Bronchial epithelial cell (primary cell): ENCODE measurements at places on chromosomes 12 and 14. TPM values are rescaled to one million over a fixed set of nuclear protein-coding genes. Genes with fewer than 3 reads are reported as not detected.

GRCh38 chr14:68476212-68477109 is 316.4 kb downstream of the ZFP36L1 start:
- DNase-seq, result peak; percentile 96

DNA sequence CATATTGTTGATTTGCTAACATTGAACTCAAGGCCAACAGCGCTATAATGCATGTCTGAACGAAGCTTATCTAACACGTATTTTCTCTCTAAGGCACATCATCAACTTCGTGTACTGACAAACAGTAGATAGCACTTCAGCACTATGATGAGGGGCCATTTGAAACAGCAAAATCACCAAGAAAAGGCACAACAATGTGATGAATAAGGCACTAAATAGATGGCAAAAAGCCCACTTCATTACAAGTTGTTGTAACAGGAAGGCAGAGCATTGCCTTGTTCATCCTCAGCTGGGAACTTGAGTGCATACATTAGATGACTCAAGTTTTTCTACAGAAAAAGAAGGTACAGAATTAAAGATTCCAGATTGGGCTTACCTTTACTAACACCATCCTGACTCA is 75.2 kb downstream of the LIN7A start:
- peak; percentile 23 for DNase-seq

GRCh38 chr14:100822532-100823296 is 3.2 kb upstream of the MEG3 start:
- DNase-seq, result no peak

- no peak for DNase-seq
Measured at GRCh38 chr12:122004633-122005071, 17.0 kb upstream of the BCL7A start.

- no peak for DNase-seq
Measured at GRCh38 chr12:59874781-59875180, 279.0 kb downstream of the SLC16A7 start.

GRCh38 chr14:62179367-62180018 is 417.3 kb downstream of the SNAPC1 start:
- peak; percentile 82 for DNase-seq

- no peak for DNase-seq
Measured at GRCh38 chr12:67705394-67706370, 57.1 kb downstream of the DYRK2 start.

- DNase-seq, result no peak
Measured at GRCh38 chr12:94267921-94268471, 119.6 kb downstream of the PLXNC1 start.

GRCh38 chr12:27779416-27779919 is 565 bp upstream of the KLHL42 start:
- DNase-seq, result no peak

DNA sequence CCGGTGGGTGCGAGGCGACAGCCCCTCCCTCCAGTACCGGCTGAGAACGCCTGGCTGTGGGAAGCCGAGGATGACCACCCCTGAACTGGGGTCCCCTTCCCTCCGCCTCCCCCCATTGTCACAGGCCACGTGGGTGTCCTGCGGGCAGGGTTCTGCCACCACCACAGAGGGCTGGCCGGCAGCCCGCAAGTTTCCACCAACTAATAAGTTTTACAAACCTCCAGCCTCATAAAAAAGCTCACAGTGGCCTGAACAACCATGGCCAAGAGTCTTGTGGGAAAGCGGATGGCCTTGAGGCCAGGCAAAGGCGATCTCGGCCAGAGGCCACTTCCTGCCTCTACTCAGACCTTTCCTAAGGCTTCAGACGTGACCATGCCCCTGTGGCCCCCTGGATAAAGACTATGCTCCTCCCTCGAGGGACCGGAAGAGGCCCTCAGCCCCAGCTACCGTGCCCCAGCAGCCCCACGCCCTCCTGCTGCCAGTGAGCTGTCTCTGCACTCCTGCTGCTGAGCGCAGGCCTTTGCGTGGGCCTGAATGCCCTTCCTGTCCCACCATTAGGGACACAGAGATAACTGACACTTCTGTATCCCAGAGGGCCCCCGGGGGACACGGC is 46.1 kb upstream of the DLK1 start:
- no peak for DNase-seq

GRCh38 chr12:17593715-17594406 is 496.1 kb downstream of the RERGL start:
- no peak for DNase-seq

- no peak for DNase-seq
Measured at GRCh38 chr14:90894241-90894640, 78.0 kb upstream of the TTC7B start.

DNA sequence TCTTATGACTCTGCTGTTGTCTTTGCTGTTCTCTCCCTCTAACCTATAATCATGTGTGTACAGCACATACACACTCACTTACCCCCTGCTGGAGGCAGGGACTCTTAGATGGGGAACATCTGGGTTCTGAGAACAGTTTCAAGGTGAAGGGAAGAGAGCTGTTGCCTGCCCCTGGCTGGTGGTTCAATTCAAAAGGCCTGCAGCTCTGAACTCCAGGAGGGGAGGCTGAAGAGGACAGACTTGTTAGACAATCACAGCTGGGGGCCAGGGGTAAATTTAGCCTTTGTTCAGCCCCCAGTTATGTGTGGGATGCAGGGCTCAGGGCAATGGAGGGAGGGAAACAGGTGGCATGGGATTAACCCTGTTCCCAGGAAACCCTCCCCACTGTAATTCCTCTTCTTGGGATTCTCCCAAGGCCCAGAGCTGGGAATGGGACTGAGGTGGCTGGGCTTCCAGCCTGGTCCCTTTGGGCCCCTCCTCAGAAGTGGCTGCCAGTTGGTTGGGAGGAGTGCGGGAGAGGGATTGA is 1.9 kb downstream of the MYL6B start:
- DNase-seq, result no peak

GRCh38 chr14:65238456-65238855 is 136.1 kb upstream of the MAX start:
- peak; percentile 79 for DNase-seq

DNA sequence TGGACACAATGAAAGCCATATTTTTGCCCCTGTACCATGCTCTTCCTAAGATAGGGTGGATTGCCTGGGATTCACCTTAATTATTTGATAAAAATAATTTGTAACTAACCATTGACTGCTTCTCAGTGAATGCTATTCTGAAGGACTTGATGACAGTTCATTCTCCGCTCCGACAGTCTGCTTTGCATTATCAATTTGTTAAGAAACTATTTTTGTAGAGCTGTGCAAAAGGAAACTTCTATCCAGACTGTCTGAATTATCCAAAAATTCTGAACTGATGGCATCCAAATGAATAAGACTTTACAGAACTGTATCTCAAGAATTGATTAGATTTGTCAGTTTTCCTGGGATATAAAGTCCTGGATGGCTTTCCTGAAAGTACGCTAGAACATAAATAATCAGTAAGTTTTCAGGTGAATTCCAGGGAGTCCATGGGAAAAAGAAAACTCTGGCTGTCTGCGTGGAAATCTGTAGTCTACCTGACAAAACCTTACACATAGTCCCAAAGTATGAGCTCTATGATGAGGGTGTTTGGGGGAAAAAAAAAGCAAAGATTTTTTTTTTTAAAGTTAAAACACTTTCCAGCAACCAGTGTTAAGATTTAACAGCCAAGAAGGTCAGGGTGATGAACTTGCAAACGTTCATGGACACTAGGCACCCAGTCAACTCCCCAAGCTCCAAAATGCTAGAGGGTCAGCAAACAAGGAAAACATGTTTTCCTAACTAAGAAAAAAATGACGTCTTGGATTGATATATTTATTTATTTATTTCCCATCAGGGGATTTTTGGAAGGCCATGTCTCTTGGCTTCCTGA is 291.1 kb upstream of the TBX3 start:
- DNase-seq, result no peak

GRCh38 chr12:67692966-67693365 is 44.4 kb downstream of the DYRK2 start:
- DNase-seq, result no peak

DNA sequence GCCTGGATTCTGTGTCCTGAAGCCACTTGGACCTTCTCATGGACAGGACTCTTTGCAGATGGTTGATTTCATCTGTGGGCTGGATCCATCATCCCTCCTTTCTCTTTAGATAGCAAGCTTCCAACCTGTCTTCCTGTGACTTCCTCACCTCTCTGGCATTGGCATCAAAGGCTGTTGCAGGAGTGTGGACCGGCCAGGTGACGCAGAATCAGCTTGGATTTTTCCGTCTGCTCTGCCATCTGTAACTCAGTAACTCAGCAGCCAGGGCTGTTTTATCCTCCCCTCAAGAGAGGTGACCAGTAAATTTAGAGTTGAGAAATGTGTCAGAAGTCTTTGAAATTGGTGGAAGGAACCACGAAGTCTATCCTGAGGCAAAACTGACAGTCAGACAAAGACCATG is 701.7 kb upstream of the TMEM132C start:
- no peak for DNase-seq

The GLIPR1L1 gene
- total RNA-seq, result not detected in 2 replicates

The MYO1A gene
- under 0.01 and 0.13 TPM in 2 replicates for total RNA-seq

The FAM186B gene
- 0.13 and 0.26 TPM in 2 replicates for total RNA-seq

The EGLN3 gene
- 48.7 and 91.7 TPM in 2 replicates for total RNA-seq

The P2RX7 gene
- total RNA-seq, result under 0.01 and 0.77 TPM in 2 replicates

The KRT74 gene
- total RNA-seq, result 0.13 TPM in 1 of 2 replicates, not detected in the other

The PRR4 gene
- 0.53 TPM in 1 of 2 replicates, not detected in the other for total RNA-seq

The PSMA3 gene
- total RNA-seq, result 76.1 and 90.9 TPM in 2 replicates

The TOMM20L gene
- total RNA-seq, result not detected in 2 replicates

The MDP1 gene
- total RNA-seq, result 13.4 and 21.1 TPM in 2 replicates

The LHX5 gene
- total RNA-seq, result 0.26 and 0.77 TPM in 2 replicates
